ENCODE measurements at places on chromosomes 6 and 20.
A peak's percentile ranks its signal among the peaks of the same experiment; 100 is the strongest.

DNA sequence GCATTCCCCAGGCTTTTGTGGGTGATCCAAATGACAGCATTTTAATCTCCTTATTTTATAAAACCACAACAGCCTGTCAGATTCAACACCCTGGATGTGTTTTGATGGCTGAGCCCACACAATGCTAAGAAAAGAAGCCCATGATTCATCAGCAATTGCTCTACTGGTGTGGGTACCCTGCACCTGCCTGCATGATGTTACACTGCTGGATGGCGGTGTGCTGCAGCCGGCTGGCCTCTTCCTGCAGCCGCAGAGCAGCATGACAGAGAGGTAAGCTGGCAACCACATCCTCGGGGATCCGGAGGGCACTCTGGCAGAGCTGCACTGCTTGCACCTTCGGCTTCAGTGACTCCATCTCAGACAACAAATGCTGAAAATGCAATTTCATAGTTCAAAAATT is 327.5 kb downstream of the SYNE1 start:
- DNase-seq: peak; percentile 43
- peaks cover 9% of the 10 kb centered on the region for H3K27me3 ChIP-seq

- no peaks in the 10 kb centered on the region for H3K27me3 ChIP-seq
- H3K4me1 ChIP-seq: peaks cover 60% of the 10 kb centered on the region
- peak overlapping the region; percentile 73 for H3K27ac ChIP-seq
- DNase-seq: no peak
- H3K36me3 ChIP-seq: peaks cover 11% of the 10 kb centered on the region
Measured at GRCh38 chr6:14747881-14748520, 497.9 kb upstream of the JARID2 start.

GRCh38 chr20:54152227-54153040 is 21.4 kb downstream of the CYP24A1 start:
- H3K36me3 ChIP-seq: no peaks in the 10 kb centered on the region
- no peak for DNase-seq

DNA sequence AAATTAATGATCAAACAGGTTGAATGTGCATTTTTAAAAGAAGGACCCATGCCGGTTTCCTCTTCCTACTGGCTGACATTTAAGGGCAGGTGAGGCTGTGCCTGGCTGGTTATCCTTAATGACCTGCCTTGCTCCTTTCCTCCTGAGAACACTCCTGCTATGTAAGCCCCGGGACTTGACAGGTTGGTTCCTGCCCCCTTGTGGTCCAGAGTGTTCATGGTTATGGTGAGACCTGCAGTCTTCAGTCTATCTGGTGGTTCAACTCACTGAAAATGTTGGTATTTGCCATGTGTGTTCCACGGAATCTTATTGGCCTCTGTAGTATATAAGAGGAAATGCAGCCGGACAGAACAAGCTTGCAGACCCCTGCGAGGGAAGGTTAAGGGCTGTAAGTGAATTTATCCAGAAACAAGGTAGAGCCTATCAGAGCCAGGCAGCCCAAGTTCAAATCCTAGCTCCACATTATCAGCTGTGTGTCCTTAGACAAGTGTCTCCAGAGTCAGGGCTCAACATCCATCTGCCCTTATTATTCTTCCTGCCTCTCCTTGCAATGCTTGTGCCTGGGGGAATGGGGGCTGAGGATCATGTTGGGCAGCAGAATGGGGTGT is 5.2 kb upstream of the BPIFA3 start:
- H3K27me3 ChIP-seq: peaks cover 22% of the 10 kb centered on the region
- no peak overlapping the region for H3K27ac ChIP-seq
- peaks cover 6% of the 10 kb centered on the region for H3K4me1 ChIP-seq
- DNase-seq: peak; percentile 5

GRCh38 chr20:32483351-32484224 is 101.5 kb downstream of the NOL4L start:
- H3K27ac ChIP-seq: peak overlapping the region; percentile 34
- peak overlapping the region; percentile 81 for H3K4me3 ChIP-seq
- H3K36me3 ChIP-seq: peaks cover 7% of the 10 kb centered on the region
- peaks cover 21% of the 10 kb centered on the region for H3K4me1 ChIP-seq
- H3K27me3 ChIP-seq: peaks cover 8% of the 10 kb centered on the region
- peak; percentile 30 for DNase-seq
